ENCODE measurements at places on chromosomes 6 and 20.

DNA sequence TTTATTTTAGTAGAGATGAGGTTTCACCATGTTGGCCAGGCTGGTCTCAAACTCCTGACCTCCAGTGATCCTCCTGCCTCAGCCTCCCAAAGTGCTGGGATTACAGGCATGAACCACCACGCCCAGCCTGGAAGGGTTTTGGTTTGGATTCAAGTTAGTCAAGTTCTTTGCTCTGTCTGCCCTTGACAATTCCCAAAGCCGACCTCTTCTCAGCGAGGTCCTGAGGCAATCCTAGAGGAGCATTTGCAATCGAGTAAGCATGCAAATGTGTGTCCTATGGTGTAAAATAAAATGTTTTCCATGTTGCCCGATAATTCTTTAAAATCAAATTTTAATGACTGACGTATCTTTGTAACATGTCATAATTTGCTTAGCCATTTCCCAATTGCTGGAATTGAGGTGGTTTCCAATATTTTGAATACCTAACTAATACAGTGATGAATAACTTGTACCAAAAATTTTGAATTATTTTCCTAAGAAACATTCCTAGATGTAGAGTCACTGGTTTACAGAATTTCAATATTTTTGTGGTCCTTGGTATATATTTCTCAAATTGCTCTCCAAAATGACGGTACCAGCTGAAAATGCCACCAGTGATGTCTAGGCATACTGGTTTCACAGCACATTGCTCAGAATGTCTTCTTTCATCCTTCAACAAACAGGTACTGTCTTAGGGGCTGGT, 38.7 kb downstream of the GTF2H5 start:
- no peak for DNase-seq

GRCh38 chr6:14273191-14273590, 155.6 kb downstream of the CD83 start:
- DNase-seq = no peak

GRCh38 chr20:21436205-21436604, 38.9 kb upstream of the NKX2-4 start:
- DNase-seq = no peak

DNA sequence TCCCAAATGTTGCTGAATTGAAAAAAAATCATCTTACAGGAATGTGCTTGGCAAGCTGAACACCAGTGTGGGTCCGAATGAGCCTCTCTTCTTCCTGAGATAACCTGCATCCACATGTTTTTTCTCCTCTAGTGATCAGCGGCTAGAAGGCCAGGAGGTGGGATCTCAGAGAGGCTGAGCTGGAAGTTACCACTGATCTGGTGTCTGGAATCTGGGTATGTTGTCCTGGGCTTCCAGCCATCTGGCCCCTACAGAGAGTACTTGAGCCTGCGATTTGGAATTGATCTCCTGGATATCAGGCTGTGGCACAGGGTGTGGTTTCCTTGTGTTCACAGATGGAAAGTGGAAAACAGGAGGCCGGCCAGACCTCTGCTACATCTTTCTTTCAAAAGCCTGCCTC, 35.9 kb downstream of the SULF2 start:
- no peak for DNase-seq

DNA sequence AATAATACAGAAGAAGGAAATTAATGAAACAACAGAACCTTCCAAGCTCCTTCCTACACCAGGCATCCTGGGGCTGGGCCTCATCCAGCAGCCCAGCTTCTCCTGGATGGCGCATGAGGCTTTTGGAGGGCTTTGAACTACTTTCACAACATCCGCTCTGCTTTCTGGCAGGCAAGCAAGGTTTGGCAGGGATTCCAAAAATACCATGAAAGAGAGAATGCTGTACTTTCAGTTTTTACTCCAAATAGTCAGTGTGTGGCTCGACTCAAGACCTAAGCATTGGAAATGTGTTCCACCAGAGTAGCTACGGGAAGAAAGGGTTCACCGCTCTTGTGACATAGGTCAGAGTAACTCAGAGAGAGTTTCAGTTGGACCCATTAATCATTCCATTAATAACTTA, 125.4 kb downstream of the OPRM1 start:
- no peak for DNase-seq

- no peak for DNase-seq
These were observed 10.4 kb upstream of the SUMO4 start for GRCh38 chr6:149389509-149390297.

DNA sequence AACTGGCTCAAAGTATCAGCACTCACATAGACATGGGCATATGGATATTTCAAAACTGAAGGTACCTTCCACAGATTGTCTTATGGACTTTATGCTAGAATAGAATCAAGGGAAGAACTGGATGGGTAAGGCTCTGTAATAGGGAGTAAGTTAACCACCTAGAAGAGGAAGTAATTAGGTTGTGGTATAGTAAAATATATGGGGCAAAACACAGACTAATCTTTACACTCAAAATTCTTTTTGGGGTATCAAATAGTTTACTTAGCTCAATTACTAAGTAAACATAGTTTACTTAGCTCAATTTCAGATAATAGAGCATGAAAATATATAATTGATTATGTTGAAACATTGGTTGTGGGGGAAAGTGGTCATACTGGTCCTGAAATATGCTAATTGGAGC, 94.2 kb upstream of the ATXN1 start:
- DNase-seq = no peak

DNA sequence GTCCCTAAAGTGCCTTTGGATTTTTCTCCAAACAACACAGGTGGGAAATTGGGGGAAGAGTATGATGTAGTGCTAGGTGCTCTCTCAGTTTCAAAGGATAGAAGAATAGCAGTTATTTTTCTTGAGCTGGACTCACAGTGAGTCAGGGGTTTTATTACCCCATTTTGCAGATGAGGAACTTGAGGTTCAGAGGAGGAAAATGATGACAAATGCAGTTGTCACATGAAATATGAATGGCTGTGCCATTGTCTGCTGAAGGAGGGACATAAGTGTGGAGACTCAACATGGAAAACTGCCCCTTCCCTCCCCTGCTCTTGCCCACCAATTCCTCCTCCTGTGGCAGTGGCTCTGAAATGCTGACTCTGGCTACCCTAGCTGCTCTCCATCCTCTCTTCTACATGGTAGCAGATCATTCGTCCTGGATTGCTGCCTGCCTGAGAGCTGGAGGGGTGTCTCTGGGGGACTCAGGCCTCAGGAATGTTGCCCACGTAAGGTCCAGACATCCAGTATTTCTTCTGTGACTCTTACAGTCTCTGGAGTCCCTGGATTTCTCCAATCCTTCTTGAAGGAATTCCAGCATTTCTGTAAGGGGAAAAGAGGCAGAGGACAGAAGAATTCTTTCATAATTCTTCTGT, 37.6 kb upstream of the EPB41L1 start:
- DNase-seq = no peak

GRCh38 chr6:31829633-31830283, 2.2 kb downstream of the HSPA1B start:
- no peak for DNase-seq

GRCh38 chr20:433300-433975, 25.3 kb downstream of the RBCK1 start:
- no peak for DNase-seq

- DNase-seq = no peak
These were observed 9.2 kb upstream of the DEFB110 start for GRCh38 chr6:50030777-50031562.

DNA sequence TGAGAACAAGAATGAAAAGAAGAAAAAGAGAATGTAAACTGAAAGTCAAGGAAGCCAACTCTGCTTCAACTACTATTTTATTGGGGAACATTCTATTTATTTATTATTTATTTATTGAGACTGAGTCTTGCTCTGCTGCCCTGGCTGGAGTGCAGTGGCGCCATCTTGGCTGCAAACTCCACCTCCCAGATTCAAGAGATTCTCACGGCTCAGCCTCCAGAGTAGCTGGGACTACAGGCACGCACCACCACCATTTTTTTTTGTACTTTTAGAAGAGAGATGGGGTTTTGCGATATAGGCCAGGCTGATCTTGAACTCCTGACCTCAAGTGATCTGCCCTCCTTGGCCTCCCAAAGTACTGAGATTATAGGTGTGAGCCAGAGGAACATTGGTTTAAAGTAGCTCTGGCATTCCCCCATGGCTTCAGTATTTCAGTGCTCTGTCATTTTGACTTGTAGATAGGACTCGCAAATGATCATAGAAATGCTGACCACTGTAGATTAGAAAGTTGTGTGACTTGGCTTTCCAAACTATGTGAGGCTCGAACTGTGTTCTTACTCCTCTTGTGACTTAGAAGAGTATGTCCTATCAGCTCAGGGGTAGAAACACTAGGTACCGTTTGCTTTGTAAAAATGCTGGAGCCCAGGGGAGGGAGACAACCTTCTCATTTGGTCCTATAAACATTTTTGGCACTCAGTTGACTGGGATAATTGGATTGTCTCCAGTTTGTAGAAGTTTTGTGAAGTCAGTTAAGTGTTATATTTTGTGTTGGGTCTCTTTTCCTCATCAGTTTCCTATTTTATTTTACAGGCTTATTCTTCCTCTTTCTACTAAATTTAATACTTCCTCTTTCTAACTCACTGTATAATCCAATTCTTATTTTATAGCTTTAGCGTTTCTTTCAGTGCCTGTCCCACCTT, 544.9 kb upstream of the CITED2 start:
- no peak for DNase-seq

- no peak for DNase-seq
These were observed 19.3 kb downstream of the ZNF217 start for GRCh38 chr20:53574259-53574789.

- no peak for DNase-seq
These were observed 717 bp upstream of the ASF1A start for GRCh38 chr6:118893064-118893806.

DNA sequence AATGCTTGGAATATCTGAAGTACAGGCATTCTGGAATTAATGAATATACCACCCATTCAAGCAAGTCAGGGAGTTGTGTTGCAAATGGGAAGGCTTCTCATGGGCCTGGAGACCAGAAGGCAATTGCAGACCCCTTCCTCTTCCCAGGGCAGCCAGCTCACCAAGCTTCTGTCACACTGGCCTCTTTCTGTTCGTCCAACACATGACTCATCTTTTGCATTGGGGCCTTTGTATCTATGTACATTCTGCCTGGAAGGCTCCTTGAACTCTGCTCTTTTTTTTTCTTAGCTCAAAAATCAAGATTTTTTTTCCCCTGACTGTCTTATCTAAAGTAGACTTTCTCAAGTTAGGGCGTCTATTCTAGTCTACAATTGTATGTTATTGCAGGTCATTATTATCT, 132.9 kb upstream of the MYLIP start:
- DNase-seq = no peak

DNA sequence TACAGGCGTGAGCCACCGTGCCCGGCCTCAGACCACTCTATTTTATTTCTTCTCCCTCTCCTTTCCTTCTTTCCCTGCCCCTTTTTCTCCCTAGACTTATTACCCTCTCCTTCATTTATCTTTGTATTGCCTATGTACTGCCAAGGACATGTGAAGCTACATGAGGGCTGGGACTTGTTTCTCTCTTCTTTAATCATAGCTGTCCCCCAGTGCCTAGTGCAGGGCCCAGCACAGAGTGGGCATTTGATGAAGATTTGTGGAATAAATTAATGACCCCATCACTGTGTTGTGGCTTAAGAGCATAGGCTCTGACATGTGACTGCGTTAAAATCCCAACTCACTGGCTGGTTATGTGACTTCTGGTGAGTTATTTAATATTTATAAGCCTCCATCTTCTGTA, 6.0 kb downstream of the DOK5 start:
- DNase-seq = no peak

GRCh38 chr6:32442977-32443552, 3.4 kb downstream of the HLA-DRA start:
- no peak for DNase-seq

- DNase-seq = peak; percentile 17
These were observed 6.8 kb downstream of the MKKS start for GRCh38 chr20:10427060-10427692.

GRCh38 chr6:157326979-157327378, 3.7 kb upstream of the TMEM242 start:
- DNase-seq = no peak

- DNase-seq = no peak
These were observed 215.5 kb upstream of the ECI2 start for GRCh38 chr6:4350567-4351519.

DNA sequence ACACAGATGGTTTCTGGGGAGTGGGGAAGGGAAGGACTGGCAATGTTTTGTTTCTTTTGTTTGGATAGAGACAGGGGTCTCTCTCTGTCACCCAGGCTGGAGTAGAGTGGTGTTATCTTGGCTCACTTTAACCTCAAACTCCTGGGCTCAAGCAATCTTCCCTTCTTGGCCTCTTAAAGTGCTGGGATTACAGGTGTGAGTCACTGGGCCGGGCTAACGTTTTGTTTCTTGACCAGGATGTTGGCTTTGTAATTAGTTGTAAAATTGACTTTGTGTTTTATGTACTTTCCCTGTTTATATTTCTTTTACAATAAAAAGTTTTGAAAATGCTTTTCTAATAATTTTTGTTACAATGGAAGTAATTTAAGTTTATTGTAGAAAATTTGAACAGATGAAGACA, 10.9 kb downstream of the SPATS1 start:
- no peak for DNase-seq

DNA sequence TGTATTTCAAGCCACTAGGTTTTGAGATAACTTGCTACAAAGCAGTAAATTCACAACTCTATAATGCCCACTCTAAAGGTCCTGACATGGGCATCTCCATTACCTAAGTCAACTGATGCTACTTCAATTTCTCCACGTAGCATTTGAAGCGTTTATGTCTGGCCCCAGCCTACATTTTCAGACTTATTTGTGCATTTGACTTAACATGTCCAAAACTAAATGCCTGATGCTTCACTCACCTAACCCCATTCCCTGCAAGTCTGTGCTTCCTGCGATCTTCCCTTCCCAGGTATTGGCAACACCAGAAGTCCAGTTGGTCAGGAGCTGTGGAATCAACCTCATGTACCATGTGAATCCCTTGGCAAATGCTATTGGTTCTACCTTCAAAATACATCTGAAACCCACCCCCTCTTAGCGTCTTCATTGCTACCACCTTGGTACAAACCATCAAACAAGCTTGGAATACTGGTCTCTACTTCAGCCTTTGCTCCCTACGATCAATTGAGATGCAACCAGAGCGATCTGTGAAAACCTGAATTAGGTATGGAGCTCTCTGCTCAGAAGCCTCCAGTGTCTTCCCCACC, 12.8 kb upstream of the ZNFX1 start:
- no peak for DNase-seq

- no peak for DNase-seq
These were observed 815 bp upstream of the ITPR3 start for GRCh38 chr6:33620158-33620855.

GRCh38 chr6:33977606-33978411, 168.1 kb downstream of the GRM4 start:
- DNase-seq = no peak

- no peak for DNase-seq
These were observed 58.4 kb downstream of the TRERF1 start for GRCh38 chr6:42393339-42393738.

DNA sequence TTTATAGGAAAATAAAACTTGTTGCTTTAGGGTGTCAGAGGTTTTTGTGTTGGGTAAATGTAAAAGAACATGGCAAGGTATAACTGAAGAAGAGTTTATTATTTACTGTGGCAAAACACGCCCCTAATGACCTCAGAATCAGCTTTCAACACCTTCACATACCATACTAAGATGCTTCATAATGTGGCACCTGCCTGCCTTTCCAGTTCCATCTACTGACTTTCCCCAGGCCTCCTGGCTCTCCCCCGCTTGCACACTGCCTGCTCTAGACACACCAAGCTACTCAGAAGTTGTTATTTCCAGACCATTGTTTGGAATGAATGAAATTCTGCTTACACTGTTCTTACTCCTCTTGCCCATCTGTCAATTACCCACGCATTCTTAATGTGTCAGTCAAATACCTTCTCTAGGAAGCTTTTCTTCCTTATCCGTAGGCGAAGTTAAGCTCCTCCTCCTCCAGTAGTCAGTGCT, 1.8 kb downstream of the TIAM2 start:
- DNase-seq = no peak

- DNase-seq = peak; percentile 19
These were observed 1.2 kb downstream of the AKAP12 start for GRCh38 chr6:151240791-151241642.
